ENCODE measurements at places on chromosomes 5 and 9.
A peak's percentile ranks its signal among the peaks of the same experiment; 100 is the strongest.

DNA sequence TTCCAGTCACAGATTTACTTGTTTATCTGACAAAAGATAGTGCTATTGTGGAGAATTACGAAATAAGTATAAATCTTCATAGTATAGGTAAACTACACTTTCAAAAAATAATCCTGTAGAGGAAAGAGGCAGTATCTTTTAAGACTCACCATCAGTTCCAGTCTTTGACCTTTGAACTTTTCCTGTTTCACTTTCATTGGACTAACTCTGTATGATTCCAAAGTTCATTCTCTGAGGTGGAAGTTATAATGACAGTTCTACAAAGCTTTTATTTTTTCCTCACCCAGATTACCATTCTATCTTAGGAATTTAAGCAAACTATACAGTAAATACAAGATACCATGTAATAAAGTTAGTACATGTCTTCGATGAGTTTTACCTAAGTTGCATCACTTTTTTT is 901.3 kb upstream of the SEMA6A start:
- no peak for DNase-seq

- no peak for DNase-seq
Observed at GRCh38 chr5:163718272-163718671, 212.9 kb downstream of the MAT2B start.

- no peak for DNase-seq
Observed at GRCh38 chr9:75088646-75089372, 495 bp downstream of the OSTF1 start.

GRCh38 chr9:132840980-132841379 is 37.1 kb downstream of the AK8 start:
- no peak for DNase-seq

GRCh38 chr5:67085616-67086015 is 111.0 kb downstream of the CD180 start:
- no peak for DNase-seq

DNA sequence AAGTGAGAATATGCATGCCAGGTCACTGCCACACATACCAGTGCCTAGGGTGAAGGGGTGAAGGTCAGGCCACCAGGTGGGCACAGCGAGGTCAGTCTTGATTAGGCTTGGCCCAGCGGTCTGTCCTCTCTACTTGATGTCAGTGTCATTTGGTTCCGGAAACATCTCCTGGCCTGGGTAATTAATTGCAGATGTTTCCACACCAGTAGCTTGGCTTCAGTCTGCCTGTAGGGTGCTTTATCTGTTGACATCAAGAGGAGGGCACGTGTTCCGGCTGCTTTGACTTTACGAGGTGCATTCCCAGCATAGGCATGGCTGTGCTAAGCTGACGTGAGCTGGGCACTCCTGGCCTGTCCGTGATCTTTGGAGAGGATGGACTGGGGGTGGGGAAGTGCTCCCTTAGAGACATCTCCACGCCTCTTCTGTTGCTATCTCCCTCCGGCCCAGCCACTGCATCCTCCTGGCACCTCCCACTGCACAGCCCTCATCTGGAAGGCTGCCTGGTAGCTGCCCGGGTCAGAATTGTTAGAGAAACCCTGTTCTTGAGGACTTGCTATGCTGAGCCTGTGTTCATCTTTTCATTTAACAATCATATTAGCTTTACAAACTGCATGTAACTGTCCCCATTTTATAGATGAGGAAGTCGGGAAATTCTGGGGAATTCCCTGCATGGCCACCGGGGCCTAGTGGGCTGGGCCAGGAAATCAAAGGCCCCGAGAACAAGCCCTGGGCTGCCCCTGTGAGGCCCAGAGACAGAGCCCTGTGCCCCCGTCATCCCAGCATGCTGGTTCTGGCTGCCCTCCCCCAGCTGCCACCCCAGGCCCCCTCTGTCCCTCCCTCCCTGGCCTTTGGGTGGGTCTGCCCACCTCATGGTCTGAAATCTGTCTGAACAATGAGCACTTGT is 29.1 kb downstream of the JADE2 start:
- peak; percentile 58 for DNase-seq

GRCh38 chr9:98428454-98428853 is 173.0 kb upstream of the TBC1D2 start:
- DNase-seq, result no peak

- DNase-seq, result no peak
Observed at GRCh38 chr9:98971168-98971914, 27.6 kb downstream of the COL15A1 start.

DNA sequence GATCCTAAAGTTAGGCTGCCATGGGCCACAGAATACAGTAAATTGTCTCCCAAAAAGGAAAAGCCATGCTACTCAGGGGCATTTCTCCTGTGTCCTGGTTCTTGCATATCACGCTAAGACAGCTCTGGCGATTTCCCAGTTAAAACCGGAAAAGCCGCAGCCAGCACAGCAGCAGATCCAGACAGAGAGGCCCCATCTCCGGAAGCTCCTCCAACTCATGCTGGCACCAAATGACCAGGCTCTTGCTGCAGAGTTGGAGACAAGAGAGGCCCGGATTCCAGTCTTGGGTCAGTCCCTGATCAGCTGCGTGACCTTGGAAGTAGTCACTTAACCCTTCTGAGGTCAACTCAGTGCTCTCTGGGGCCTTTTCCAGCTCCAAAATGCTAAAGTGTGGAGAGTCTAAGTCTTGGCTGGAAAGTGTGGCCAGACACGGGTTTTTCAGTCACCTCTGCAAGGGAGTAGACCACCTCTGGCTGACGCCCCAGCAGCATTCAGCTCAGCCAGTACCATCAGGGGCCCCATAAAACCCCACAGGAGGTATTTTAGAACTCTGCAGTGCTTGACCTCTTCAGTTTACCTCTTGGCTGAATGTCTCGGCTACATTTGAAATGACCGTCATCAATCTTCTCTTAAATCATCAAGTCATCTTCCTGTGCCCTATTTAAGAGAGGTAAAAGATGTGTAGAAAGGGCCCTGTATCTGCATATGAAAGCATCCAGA is 16.2 kb downstream of the GDNF start:
- no peak for DNase-seq

DNA sequence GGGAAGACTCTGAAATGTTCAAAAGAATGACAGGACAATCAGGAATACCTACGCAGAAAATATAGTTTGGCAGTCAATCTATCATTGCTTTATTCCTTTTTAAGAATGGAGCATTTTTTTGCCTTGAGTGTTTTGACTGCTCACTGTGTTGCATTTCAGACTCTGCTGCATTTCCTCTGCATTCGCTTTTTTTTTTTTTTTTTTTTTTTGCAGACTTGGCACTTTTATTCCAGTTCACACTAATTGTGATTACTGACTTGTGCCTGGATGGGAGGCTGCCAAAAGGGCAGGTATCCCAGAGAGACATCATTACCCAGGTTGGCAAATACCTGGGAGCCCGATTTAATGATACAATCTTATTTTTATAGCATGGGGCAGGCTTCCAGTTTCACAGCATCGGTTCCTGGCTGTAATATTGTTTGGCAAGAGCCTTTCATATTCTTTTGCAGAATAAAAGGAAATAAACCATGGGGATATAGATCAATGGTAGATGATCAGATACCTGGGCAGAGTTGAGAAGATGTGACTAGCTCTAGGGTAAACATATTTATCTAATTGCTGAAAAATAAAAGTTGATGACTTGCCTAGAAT is 1132.6 kb downstream of the MAT2B start:
- no peak for DNase-seq

DNA sequence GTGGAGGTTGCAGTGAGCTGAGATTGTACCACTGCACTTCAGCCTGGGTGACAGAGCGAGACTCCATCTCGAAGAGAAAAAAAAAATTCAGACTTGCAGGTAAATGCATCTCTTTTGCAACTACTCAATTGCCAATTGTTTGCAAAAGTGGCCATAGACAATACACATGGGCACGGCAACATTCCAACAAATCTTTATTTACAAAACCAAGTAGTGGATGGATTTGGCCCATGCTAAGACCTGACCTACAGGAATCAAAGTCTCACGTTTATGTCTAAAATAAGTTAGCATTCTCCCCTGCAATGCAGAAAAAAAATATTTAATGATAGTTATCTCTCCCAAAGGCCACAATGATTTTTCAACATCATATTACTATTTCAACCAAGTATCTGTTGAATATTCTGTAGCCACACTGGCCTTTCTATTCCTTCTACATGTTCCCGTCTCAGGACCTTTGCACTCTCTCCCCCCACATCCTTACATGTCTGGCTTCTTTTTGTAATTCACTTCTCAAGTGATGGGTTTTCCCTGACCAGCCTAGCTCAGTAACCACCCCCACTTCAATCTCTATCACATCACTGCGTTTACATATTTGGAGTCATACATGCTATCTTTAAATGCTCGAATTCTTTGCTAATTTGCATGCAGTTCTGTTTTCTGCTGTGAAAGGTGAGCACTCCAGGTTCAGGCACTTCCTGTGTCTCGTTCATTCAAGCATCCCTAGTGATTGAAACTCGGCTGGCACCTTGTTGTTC is 54.2 kb downstream of the FNBP1 start:
- no peak for DNase-seq

GRCh38 chr5:137264041-137264440 is 235.1 kb downstream of the SPOCK1 start:
- no peak for DNase-seq

DNA sequence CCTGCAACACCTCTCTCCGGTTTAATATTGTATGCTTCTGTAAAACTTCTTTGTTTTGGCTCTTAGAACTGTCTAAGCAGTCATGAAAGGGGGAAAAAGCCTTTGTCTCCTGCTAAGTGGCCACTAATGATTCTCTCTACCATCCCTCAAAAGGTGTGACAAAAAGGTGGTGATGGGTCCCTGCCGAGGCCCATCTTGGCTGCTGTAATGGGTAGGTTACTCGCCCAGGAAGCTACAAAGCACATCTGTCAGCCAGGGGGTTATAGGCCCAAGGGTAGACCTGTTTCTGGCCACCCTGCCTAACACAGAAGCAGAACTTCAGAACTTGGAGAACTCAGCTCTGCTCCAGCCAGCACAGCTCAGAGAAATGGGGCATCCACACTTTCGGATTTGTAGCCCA is 1.6 kb downstream of the FAM219A start:
- DNase-seq, result no peak

DNA sequence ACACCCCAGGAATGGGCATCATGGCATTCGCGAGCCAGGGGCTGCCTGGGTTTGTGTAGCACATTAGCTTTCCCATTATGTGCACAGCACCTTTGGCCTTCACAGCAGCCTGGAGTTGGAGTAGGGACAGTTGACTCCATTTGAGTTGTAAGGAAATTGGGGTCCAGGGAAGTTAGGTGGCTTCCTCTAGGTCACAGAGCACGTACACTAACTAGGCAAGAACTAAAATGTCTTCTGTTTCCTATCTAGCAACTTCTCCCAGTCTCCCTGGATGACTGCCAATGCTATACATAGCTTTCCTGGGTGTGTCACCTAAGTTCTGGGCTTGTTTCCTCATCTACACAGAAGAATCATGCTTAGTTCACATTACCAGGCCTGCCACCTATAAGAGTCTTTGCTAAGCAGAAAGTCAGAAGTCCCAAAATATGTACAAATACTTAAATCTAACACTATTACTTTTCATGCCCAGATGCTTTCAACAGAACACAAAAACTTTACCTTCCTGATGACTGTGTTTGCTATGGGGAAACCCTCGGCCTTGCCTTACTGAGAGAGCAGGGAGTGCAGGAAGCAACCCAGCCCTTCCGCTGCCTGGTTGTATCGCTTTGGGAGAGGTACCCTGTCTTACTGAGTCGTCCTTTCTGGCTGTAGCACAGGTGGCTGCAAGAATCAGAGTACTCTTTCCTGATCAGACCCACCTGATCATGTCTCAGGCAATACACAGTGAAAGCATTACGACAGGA is 12.0 kb downstream of the MACROH2A1 start:
- DNase-seq, result peak; percentile 85

DNA sequence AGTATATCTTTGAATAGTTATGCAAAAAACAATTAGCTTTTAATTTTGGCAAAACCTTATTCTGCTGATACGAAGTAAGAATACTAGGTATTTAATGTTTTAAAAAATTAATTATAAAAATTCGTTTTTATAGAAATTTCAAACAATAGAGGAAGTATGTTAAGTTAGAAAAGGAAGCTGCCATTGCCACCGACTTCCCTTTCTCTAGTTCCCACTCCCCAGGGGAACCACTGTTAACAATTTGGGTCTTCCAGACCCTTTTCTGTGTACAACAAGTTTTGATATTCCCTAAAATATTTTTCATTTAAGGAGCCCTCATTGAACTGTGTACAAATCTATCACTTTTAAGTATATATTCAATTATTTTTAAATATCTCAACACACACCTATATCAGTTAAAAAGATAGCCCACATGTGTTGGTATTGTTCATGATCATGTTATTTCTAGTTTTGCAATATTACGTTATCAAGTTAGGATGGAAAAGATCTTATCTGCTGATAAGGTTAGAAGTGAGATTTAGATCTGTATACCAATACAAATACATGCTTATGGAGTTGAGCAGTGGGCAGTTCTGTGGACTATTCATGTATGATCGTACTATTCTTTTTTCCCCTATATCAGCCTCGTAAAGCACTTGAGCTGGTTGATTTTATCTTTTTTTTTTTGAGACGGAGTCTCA is 25.9 kb downstream of the NDFIP1 start:
- no peak for DNase-seq

DNA sequence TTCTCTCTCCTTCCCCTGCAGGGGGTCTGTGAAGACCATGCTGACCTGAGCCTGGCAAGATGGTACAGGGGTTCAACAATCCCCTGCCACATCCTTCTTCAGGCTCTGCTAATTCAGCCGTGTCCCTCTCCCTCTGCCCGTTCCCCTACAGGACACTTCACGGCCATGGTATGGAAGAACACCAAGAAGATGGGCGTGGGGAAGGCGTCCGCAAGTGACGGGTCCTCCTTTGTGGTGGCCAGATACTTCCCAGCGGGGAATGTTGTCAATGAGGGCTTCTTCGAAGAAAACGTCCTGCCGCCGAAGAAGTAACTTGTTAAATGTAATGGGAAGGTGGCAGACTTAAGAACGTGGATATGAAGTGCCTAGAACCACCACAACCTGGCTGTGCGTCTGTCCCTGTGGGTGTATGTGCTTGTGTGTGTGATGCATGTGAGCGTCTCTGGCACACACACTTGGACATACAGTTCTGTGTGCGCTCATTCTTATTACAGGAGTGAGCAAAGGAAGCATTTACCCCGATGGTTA is 6.9 kb upstream of the CCIN start:
- DNase-seq, result no peak

DNA sequence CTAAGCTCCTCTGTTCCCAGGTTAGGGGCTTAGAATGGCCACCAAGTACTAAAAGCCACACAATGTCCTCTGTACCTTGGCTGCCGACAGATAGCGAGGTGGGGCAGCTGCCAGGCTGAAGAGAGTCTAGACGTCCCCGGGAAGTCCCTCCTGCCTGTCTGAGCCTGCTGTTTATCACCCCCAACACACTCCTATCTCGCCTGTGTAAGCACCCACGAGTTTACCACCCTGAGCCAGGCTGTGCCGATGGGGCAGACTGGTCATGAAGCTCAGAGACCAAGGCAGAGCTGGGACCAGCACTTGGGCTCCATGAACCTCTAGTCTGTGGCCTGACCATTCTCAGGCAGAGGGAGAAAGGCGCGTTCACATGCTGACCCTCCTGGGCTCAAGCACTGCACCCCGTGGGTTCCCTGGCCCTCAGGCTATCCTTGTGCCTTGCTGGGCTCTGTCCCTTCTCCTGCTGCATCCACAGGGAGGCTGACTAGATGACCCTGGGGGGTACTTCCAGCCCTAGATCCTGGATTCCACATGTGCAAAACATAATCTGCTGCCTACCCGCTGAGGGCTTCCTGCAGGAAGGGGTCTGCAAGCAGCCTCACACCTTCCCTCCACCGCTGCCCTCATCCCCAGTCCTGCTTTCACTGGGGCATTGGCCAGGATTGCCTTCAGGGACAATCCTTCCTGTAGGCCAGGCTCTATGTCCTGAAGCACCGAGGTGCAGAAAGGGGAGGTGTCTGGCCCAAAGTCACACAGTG is 18.6 kb upstream of the SLC25A51 start:
- no peak for DNase-seq

- no peak for DNase-seq
Observed at GRCh38 chr9:85741095-85741874, 469 bp downstream of the AGTPBP1 start.
